ENCODE measurements at places on chromosomes 11 and 22. TPM values are rescaled to one million over a fixed set of nuclear protein-coding genes. Genes with fewer than 3 reads are reported as not detected.

GRCh38 chr11:93080146-93080759, 110.8 kb downstream of the MTNR1B start:
- no peaks in the 10 kb centered on the region for H3K36me3 ChIP-seq
- H3K4me1 ChIP-seq = no peaks in the 10 kb centered on the region
- H3K4me3 ChIP-seq = no peak overlapping the region
- no peak overlapping the region for H3K27ac ChIP-seq
- no peaks in the 10 kb centered on the region for H3K27me3 ChIP-seq

C11orf16 gene
- not detected for total RNA-seq

DNA sequence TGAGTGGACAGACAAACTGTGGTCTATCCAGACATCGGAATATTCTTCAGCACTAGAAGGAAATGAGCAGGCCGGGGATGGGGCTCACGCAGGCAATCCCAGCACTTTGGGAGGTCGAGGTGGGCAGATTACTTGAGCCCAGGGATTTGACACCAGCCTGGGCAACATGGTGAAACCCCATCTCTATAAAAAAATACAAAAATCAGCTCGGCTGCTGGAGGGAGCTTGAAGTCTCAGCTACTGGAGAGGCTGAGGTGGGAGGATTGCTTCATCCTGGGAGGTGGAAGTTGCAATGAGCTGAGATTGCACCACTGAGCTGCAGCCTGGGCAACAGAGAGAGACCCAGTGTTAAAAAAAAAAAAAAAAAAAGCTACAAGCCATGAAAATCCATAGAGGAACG, 8.0 kb upstream of the CTSD start:
- H3K4me3 ChIP-seq = no peak overlapping the region
- no peak overlapping the region for H3K27ac ChIP-seq
- no peaks in the 10 kb centered on the region for H3K27me3 ChIP-seq
- peak; percentile 49 for DNase-seq
- no peaks in the 10 kb centered on the region for H3K36me3 ChIP-seq

GRCh38 chr11:7525424-7525823, 11.6 kb downstream of the PPFIBP2 start:
- H3K27ac ChIP-seq = no peak overlapping the region
- H3K36me3 ChIP-seq = no peaks in the 10 kb centered on the region
- H3K27me3 ChIP-seq = no peaks in the 10 kb centered on the region
- peaks cover 13% of the 10 kb centered on the region for H3K4me1 ChIP-seq

- no peak for DNase-seq
- no peaks in the 10 kb centered on the region for H3K4me1 ChIP-seq
- no peak overlapping the region for H3K27ac ChIP-seq
- no peak overlapping the region for H3K4me3 ChIP-seq
- H3K36me3 ChIP-seq = peaks cover 91% of the 10 kb centered on the region
These were observed 23.2 kb downstream of the CAPN1 start for GRCh38 chr11:65204646-65205601.

- H3K27ac ChIP-seq = no peak overlapping the region
- no peaks in the 10 kb centered on the region for H3K4me1 ChIP-seq
- H3K4me3 ChIP-seq = no peak overlapping the region
- no peak for DNase-seq
- no peaks in the 10 kb centered on the region for H3K36me3 ChIP-seq
- H3K27me3 ChIP-seq = no peaks in the 10 kb centered on the region
These were observed 846.4 kb downstream of the DLG2 start for GRCh38 chr11:84780689-84781293.

- no peak overlapping the region for H3K4me3 ChIP-seq
- H3K27ac ChIP-seq = no peak overlapping the region
- no peaks in the 10 kb centered on the region for H3K4me1 ChIP-seq
- H3K27me3 ChIP-seq = no peaks in the 10 kb centered on the region
These were observed 58.4 kb upstream of the RCN1 start for GRCh38 chr11:32032478-32032877.

BIRC2 gene
- total RNA-seq = 28.7 TPM

- no peak overlapping the region for H3K27ac ChIP-seq
- no peaks in the 10 kb centered on the region for H3K36me3 ChIP-seq
- H3K4me1 ChIP-seq = peaks cover 8% of the 10 kb centered on the region
These were observed 21.1 kb downstream of the MRGPRD start for GRCh38 chr11:68959465-68960293.

Data from heart left ventricle (tissue), 16 donors.